ENCODE measurements at places on chromosomes 3 and 15.

DNA sequence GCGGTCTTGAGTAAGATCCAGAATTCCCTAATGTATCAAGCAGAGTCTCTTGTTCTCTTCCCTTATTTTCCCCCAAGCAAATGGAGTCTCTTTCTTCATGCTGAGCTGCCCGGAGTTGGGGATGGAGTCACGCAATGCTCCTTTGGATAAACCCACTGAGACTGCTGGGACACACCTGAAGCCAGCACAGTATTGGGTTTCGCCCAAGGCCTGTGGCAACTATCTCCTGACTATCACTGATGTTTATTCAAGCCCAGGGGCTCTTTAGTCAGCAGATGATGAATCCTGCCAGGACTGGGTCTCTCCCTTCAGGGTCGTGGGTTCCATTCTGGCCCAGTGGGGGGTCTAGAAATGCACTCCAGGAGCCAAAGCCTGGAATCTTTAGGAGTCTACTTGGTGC is 11.3 kb downstream of the USF3 start:
- no peak for DNase-seq

- no peak for DNase-seq
Measured at GRCh38 chr3:67167481-67167880, 169.4 kb downstream of the KBTBD8 start.

GRCh38 chr15:41640985-41641384 is 19.2 kb upstream of the MGA start:
- no peak for DNase-seq

DNA sequence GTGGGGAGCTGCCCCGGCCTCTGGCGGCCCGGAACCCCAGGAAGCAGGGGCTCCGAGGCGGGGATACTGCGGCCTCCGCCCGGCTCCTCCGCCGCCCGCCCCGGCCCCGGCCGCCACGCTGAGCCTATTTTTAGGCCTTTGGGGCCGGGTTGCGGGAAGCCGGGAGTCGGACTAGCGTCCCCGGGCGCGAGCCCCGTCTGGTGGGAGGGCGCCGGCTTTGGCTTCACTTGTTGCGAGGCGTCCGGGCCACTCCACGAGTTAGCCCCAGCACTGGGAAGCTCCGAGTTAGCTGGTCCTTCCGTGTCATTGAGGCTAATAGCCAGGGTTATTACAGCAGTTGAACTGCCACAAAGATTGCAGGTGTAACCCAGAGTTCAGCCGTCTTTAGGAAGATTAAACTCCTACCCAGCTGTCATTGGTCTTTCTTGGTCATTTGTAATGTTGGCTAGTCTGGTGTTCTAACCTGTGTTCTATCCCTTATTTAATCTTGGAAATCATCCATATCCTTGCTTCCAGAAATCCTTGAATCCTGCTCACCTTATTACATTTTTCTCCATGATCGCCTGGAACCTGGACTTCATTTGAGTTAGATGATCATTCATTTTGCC is 791 bp downstream of the GYG1 start:
- no peak for DNase-seq

DNA sequence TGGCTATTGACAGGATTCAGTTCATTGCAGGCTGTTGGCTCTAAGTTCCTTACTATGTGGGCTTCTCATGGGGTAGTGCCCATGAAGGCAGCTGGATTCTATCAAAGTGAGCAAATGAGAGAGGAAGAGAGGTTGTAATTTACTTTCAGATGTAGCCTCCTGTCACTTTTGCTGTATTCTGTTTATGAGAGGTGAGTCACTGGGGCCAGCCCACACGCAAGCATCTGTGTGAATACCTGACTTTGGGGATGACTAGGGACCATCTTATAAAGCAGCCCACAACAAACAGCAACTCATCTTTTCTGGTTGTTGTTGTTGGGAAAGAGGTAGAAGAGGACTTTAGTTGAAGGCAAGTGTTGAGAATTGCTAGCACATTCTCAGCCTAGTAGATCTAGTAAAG is 506.3 kb upstream of the GRM7 start:
- no peak for DNase-seq

- no peak for DNase-seq
Measured at GRCh38 chr15:95227235-95227634, 995.9 kb downstream of the MCTP2 start.

Data from anterior cingulate cortex (tissue), 58 donors.